ENCODE measurements at places on chromosomes 3 and 15. TPM values are rescaled to one million over a fixed set of nuclear protein-coding genes. Genes with fewer than 3 reads are reported as not detected.
A peak's percentile ranks its signal among the peaks of the same experiment; 100 is the strongest.

DNA sequence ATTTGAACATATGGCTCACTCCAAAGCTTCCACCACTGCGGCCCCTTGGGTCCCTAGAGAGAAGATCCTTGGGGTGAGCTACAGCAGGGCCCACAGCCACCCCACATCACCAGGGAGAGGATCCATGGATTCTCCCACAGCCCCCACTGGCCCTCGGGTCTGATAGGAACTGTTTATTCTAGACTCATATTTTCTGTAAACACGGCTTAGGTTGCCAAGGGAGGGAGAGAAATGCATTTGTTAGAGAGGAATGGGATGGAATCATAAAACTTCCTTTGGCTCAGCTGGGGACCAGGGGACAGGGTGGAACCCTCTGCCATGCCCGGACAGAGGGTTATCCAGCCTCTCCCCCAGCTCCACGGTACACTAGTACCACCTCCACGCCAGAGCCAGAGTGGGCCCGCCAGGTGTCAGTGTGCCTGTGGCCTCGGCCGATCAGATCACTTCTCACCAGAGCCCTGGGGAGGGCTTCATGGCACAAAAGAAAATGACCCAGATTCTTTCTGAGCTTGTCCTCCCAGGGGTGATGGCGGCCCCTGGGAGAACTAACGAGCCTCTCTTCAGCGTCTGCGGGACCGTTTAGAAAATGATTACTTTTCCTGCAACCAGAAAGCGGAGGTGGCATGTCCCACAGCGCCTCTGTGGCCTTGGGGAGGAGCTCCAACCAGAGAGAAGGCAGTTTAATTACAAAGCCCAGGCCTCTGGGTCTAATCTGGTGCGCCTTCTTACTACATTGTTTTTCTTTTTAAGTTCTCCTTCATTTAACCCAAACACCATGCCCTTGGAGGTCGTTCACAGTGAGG, 33.7 kb downstream of the ADCY5 start:
- DNase-seq = no peak

- no peak for DNase-seq
These were observed 18.2 kb downstream of the MRPL46 start for GRCh38 chr15:88448991-88449461.

DNA sequence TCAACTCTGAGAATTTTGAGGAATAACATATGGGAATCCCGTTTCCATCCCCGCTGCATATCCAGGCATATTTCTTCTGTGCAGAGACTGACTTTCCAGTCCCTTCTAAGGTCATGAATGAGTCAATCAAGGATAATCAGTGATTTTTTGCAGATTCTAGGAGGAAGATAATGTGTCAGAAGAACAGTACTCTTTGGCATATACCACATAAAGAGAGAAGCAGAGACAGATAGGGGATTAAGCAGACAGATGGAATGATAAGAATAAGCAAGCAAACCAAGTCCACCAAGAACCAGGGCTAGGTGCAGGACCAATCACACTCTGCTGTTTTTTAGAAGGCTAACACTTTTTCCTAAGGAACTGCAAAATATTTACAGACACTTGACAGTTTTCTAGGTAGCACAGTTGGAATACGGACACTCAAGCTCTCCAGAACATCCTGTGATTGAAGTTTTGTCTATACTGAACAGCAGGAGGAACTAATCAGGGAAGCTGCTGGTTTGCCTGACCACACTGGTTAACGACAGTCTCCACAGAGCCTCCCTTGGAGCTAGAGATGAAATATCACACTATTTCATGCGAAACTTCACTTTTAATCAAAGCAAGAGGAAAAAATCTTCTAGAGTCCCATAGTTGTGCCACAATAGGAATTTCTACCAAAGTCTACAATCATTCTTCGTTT, 450.0 kb upstream of the KCNMB2 start:
- DNase-seq = no peak

- no peak for DNase-seq
These were observed 31.3 kb upstream of the SPTBN5 start for GRCh38 chr15:41925086-41925608.

- peak; percentile 61 for DNase-seq
These were observed at the start of gene GAP43 for GRCh38 chr3:115623044-115623868. GAP43 (plus strand) TSS chr3:115623510; CDS start chr3:115623690, 180 bp downstream.

- no peak for DNase-seq
These were observed 126.2 kb upstream of the PTX3 start for GRCh38 chr3:157310329-157311052.

DNA sequence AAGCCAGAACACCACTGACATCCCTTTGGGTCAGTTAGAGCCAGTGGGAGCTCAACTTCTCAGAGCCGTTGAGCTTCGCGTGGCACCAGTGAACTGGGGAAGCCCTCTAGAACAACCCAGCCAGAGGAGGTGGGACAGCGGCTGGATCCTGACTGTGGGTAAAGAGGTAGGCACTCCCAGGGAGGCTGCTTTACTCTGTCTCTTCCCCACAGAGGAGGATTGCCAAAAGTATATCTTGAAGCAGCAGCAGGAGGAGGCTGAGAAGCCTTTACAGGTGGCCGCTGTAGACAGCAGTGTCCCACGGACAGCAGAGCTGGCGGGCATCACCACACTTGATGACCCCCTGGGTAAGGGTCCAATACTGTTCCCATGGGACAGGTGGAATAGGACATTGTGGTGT, 1.2 kb downstream of the MYD88 start:
- no peak for DNase-seq

DNA sequence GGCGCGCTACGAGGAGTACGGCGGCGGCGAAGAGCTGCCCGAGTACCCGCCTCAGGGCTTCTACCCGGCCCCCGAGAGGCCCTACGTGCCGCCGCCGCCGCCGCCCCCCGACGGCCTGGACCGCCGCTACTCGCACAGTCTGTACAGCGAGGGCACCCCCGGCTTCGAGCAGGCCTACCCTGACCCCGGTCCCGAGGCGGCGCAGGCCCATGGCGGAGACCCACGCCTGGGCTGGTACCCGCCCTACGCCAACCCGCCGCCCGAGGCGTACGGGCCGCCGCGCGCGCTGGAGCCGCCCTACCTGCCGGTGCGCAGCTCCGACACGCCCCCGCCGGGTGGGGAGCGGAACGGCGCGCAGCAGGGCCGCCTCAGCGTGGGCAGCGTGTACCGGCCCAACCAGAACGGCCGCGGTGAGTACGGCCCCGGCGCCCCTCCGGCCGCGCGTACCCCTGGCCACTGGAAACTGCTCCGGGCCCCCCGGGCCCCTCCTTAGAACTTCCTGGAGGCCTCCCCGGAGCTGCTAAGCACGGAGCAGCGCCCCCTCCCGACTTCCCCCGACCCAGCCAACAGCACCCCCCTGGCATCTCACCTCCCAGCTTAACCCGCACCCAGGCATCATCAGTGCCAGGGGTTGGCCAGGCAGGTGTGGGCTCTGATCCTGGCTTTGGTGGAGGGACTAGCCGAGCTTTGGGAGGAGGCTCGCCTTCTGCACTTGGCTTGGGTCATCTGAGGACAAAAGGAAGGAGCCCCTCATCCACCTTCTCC, 1.4 kb downstream of the LOXL1 start:
- DNase-seq = peak; percentile 75

Gene SLC22A14
- total RNA-seq = 0.13 TPM

GRCh38 chr3:57383838-57384237, 91.4 kb upstream of the ASB14 start:
- DNase-seq = no peak

Gene LRRC49
- total RNA-seq = 11.5 TPM

Gene CKMT1A
- 0.36 TPM for total RNA-seq

GRCh38 chr3:195154793-195155535, 116.0 kb downstream of the XXYLT1 start:
- peak; percentile 86 for DNase-seq

Gene TIGIT
- 1.1 TPM for total RNA-seq

- no peak for DNase-seq
These were observed 159.8 kb upstream of the CTDSPL start for GRCh38 chr3:37701734-37702433.

GRCh38 chr3:139312959-139313358, 30.9 kb upstream of the MRPS22 start:
- DNase-seq = no peak

- DNase-seq = no peak
These were observed 98.2 kb upstream of the NECTIN3 start for GRCh38 chr3:110973263-110973895.

- no peak for DNase-seq
These were observed 464 bp downstream of the GABRG3 start for GRCh38 chr15:26971271-26972018.

DNA sequence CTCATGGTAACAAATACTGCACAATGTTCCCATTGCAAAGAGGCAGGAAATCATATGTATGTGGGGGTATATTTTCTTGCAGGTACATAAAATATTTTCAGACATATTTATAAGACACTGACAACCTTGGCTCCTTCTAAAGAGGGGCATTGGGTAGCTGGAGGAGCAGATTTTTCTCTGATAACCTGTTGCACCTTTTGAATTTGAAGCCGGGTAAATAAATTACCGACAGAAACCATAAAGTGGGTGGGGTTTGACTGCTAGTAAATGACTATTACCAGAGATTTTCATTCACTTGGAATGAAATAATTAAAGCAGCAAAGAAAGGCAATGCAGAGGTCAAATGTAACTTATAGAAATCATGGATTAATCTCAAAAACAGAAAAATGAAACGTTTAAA, 19.2 kb downstream of the LHFPL4 start:
- no peak for DNase-seq

Gene HRG
- not detected for total RNA-seq

DNA sequence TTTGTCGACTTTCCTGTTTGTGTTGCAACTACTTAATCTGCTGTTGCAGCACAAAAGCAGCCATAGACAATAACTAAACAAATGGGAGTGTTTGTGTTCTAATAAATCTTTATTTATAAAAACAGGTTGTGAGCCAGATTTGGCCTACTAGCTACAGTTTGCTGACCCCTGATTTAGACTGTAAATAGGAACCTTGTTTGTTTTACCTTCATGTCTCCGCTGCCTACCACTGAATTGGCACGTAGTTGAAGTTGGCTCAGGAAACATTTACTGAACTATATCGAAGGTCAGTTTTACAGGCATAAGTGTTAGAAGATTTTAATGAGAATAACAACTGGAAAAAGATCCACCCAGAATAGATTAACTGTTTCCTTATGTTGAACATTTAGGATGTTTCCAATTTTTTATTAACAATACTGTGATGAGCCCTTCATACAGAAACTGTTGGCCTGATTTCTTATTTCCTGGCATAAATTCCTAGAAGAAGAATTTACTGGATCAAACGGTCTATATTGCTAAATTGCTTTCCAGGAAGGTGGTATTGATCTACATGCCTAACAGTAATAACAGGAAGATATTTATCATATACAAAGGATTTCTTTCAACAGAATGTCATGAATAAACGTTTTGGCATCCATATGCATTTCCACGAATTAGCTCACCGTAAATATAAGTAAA, 156.2 kb upstream of the NR2E3 start:
- no peak for DNase-seq

DNA sequence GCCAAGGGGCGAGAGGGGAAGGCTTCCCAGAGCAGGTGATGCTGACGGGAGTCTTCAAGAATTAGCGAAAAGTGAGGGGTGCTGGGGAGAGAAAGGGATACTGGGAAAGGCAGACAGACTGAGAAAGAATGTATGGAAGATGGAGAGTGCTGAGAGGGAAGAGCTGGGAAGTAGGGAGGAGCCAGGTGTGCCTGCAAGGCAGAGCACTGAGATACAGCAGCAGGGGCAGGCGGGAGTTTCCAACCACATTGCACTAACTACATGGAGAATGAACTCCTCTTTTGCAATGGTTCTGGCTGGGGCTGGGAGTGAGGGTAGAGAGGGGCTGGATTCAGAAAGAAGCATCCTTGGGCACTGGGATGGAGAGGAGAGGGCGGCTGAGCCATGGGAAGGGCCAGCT, 16.0 kb upstream of the CRABP1 start:
- DNase-seq = no peak

Gene NTRK3
- 28.4 TPM for total RNA-seq

Gene CASR
- total RNA-seq = not detected

DNA sequence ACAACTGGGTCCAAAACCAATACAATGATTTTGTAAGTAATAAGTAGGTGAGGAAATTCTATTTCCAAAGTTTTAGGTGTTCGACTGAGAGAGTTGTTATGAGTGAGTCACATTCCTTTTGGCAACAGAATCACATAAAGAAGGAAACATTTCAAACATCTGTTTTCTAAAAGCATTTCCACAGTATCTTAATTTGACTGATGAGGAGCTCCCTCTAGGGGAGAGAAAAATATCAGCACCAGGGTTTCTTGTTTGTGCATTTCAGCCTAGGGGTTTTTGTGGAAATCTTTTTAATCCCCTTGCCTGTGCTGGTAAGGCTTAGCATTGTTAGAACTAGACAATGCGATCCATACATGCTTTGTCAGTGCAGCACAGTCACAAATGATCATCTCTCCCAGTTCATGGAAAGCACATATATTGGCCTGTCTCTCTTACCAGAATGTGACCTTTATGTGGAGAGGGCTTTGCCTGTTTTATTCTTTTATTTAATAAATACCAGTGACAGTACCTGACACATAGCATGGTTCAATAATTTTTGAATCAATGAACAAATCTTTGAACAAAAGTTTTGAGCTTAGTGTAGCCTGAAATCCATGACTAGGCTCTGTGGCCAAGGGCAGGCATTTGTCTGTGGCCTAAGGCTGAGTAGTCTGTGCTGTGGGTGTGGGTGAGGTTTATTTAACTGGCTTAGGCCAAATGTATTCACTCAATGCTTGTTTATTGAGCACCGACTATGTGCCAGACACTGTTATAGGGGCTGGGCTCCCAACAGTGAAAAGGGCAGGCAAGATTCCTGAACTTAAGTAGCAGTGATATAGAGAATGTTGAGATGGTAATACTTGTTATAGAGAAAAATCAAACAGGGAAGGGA, 21.1 kb upstream of the IQCF6 start:
- no peak for DNase-seq

DNA sequence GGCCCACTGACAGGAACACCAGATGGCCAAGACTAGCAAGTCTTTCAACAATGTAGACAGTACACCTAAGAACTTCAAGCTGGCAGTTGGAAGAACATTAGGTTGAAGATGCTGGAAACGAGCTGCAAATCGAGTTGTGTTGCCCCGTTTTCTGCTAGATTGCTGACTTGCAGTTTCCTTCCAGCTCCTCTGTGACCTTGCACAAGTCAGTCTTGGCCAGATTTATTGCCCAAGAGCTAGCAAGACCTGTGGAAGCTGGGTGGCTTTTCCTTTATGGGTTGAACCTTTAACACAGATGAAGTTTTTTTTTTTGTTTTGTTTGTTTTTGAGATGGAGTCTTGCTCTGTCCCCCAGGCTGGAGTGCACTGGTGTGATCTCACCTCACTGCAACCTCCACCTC, 2.9 kb upstream of the RBM6 start:
- no peak for DNase-seq

DNA sequence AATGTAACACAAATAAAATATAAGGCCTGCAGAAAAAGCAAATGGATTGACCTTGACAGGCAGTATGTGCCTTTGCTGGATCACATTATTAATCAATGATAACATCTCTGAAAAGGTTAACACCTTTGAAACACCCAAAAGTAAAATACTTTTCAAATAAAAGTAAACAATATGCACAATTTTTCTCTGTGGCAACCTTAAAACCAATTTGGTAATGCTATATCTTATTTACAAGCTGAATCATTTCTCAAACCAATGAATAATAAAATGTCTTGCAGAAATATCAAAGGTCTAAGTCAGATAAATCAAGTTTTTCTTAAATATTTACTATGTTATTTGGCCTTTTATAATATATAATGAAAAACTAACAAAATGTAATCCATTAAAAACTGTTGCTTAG, 1018.7 kb downstream of the ROBO1 start:
- DNase-seq = no peak

Gene UROC1
- not detected for total RNA-seq

All from sciatic nerve (tissue), 2 donors.